Renal cortical epithelial cell (primary cell): ENCODE measurements at places on chromosomes 2 and 18.
A peak's percentile ranks its signal among the peaks of the same experiment; 100 is the strongest.

DNA sequence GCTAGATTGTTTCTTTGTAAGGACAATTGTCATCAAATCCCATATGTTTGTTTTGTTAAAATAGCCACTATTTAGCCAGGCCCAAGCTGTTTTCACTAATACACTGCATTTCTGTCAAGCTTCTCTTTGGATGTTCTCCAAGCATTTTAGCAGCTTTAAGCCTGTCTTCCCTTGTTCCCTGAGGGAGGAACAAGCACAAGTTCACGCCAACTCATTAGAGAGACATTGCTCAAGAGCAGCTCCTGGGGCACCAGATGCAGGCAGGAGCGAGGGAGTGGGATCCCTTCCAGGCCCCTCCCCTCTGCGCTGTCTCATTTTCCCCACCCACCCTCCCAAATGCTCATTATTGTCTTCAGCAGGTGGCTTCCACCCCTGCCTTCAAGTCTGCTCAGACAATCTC, 32.6 kb upstream of the PPP3R1 start:
- DNase-seq = peak; percentile 7

DNA sequence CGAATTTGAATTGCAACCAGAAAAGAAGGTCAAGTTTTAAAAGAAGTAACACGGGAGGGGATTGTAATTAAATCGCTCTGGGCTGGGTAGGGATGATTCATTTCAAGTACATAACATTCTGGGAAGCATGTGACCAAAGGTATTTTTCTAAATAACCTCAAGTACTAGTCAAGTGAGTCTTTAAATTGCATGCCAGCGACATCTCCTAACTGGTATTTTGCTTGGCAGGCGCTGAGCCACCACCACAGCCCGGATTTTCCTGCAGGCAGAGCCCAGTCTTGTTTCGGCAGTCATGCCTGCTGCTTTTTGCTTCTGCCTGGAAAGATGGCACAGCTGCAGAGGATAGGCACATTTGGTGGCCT, 33.7 kb upstream of the NPAS2 start:
- peak; percentile 98 for DNase-seq

GRCh38 chr2:118124288-118124891, 36.1 kb downstream of the INSIG2 start:
- DNase-seq = peak; percentile 42

GRCh38 chr18:60189856-60190255, 182.7 kb downstream of the MC4R start:
- no peak for DNase-seq

DNA sequence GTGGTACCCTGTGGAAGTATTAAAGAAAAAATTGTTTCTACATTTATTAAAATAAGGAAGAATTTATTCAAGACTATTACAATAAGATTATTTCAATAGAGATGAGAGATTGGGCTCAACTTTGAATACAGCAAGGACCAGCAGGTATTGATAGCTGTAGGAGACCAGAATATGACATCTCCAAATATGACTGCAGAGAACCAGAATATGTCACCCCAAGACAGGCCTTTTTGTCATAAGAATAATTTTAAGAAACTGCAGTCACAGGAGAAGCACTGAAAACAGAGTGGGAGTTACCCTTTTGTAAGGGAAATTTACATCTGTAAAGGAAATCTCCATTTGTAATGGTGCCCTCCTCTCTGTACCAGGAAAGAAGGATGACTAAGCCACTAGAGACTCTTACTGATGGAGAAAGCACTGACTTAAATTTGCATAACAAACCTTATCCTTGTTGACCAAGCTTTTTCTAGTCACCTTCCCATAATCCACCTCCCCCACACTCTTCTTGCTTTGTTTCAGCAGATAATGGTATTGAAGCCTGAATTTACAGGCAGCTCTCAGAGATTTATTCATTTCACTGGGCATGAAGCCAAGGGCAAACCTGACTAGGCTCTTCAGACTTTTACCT, 145.1 kb upstream of the RMP24 start:
- DNase-seq = no peak

GRCh38 chr2:169664600-169664977, 29.6 kb downstream of the CFAP210 start:
- no peak for DNase-seq

DNA sequence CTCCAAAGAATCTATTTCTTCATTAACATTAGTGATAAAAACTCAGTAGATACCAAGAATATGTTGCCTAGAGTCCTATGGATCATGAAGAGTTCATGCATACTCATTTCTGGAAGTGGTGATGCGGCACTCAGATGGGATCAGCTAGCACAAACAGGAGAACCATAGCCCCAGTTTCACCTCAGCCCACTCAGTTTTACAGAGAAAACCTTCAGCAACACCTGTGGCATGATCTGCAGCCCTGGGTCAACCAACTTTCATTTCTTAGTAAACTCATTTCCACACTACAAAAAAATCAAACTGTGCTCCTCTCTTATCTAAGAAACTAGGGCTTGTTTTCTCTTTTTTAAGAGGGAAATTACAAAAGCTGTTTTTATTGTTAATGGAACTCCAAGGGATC, 569.4 kb downstream of the CCDC85A start:
- DNase-seq = no peak

GRCh38 chr2:196315388-196316049, 144.1 kb upstream of the STK17B start:
- peak; percentile 85 for DNase-seq

- no peak for DNase-seq
These were observed 250.0 kb upstream of the SLC39A10 start for GRCh38 chr2:195406886-195407603.

GRCh38 chr18:76544511-76545345, 49.7 kb upstream of the ZNF516 start:
- DNase-seq = no peak

DNA sequence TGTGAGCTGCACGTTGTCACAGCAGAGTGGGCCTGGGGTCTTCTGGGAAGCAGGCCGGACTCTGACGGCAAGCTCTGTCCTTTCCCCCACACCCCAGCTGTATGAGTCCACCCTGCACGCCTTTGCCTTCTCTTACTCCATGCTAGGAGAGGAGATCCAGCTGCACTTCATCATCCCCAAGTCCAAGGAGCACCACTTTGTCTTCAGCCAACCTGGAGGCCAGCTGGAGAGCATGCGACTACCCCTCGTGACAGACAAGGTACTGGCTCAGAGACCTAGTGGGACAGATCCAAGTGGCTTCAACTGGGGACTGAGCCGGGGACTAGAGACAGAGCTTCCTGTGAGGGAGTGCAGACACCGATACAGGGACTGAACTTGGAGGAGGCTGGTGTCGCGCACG, 40.1 kb downstream of the NTSR2 start:
- DNase-seq = no peak

- no peak for DNase-seq
These were observed 76.8 kb downstream of the DYSF start for GRCh38 chr2:71530211-71530610.

DNA sequence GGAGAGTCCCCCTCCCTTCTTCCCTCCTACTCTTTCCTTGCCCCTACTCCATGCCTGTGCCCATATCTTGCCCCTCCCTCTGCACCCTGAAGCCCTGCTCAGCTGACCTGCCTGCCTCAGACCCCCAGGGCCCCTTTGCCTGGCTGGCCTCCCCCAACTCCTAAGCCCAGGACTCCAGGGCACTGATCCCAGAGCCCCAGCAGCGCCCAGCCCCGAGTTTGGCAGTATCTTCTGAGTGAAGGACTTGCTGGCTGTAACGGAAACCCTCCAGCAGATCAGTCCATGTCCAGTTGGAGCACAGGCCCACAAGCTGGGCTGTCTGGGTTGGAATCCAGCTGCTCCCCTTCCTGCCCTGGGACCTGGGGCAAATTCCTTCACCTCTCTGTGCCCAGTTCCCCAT, 46.0 kb downstream of the MCFD2 start:
- no peak for DNase-seq

GRCh38 chr18:48674758-48675351, 136.0 kb downstream of the CTIF start:
- DNase-seq = no peak

GRCh38 chr2:114113518-114113917, 223.6 kb downstream of the ACTR3 start:
- no peak for DNase-seq

GRCh38 chr2:171902840-171903420, 8.9 kb upstream of the SLC25A12 start:
- no peak for DNase-seq

- DNase-seq = no peak
These were observed 244.2 kb downstream of the KLHL29 start for GRCh38 chr2:23628926-23629771.

GRCh38 chr2:42072349-42073118, 24.7 kb downstream of the PKDCC start:
- DNase-seq = no peak
